Occipital lobe (tissue), 3 donors: ENCODE measurements at places on chromosomes 11 and 22. TPM values are rescaled to one million over a fixed set of nuclear protein-coding genes. Genes with fewer than 3 reads are reported as not detected.

Gene KRTAP5-11
- total RNA-seq = not detected

Gene APOL6
- 2.2 TPM for total RNA-seq

Gene NARS2
- total RNA-seq = 33.4 TPM

GRCh38 chr11:19889531-19889930, 176.9 kb downstream of the NAV2 start:
- no peak for DNase-seq

GRCh38 chr22:40177738-40178416, at the start of gene TNRC6B:
Gene TNRC6B (plus strand): TSS chr22:40177925. CDS start chr22:40178136, 211 bp downstream.
- DNase-seq = peak; percentile 91

DNA sequence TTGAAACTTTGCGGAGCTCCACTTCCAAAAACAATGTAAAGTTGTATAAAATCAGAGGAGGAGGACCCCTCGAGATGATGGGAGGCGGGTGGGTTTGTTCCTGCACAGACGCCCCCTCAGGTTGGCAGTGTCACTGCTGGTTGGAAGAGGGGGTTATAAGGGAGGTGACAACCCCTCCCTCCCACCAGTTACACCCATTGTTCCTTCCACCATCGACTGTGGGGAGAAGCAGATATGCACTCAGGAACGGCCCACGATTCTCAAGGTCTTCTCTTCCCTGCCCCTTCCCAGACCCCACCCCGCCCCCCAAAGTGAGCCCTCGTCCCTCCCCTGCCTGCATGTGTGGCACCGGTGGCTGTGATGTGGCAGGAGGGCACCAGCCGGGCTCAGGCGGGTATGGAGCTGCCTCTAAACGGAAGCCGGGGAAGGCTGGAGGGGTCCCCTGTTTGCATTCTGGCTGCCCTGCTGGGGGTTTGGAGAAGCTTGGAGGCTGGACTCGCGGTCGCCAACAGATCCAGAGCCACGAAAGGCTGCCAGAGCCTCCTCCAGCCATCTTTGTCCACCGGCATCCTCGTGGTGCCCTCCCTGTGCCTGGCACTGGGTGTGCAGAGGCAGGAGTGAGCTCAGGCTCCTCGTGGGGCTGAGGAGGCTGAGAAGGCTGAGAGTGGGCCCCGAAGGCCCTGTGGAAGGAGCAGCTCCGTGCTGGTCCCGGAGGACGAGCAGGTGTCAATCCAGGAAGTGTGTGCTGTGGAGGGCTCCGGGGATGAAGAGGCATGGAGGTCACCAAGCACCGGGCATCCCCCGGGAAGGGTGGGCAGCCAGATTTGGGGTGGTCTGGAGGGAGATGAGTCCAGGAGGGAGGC, 778 bp downstream of the KDELR3 start:
- DNase-seq = no peak

DNA sequence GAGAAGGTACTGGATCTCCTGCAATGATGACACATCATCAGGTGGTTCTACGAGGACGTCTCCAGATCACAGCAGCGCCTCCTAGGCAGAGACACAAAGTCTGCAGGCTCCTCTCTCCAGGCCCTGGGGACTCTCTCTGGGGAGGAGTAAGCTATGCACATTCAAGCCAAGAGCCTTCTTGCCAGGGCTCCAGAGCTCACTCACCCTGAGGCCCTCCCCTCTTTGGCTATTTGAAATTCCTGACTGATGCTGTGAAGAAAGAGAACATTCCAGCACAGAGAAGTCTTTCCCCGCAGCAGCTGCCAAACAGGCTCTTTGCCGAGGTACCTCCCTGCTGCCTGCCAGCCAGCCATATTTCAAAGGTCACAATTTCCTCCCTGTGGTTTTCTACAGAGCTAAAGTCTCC, 204.9 kb downstream of the CSNK2A3 start:
- DNase-seq = peak; percentile 13

GRCh38 chr22:21013657-21014201, 1.2 kb upstream of the P2RX6 start:
- DNase-seq = no peak

- DNase-seq = no peak
Measured at GRCh38 chr11:43693069-43693468, 12.5 kb downstream of the HSD17B12 start.

GRCh38 chr11:69164824-69165223, 9.1 kb downstream of the SMIM38 start:
- DNase-seq = no peak
